ENCODE measurements at places on chromosomes 2 and 18.

- no peak for DNase-seq
Measured at GRCh38 chr2:235263205-235264120, 230.4 kb upstream of the AGAP1 start.

- no peak for DNase-seq
Measured at GRCh38 chr2:200181755-200182154, 124.7 kb upstream of the SPATS2L start.

GRCh38 chr2:11983401-11983800 lies 237.0 kb downstream of the LPIN1 start:
- no peak for DNase-seq

DNA sequence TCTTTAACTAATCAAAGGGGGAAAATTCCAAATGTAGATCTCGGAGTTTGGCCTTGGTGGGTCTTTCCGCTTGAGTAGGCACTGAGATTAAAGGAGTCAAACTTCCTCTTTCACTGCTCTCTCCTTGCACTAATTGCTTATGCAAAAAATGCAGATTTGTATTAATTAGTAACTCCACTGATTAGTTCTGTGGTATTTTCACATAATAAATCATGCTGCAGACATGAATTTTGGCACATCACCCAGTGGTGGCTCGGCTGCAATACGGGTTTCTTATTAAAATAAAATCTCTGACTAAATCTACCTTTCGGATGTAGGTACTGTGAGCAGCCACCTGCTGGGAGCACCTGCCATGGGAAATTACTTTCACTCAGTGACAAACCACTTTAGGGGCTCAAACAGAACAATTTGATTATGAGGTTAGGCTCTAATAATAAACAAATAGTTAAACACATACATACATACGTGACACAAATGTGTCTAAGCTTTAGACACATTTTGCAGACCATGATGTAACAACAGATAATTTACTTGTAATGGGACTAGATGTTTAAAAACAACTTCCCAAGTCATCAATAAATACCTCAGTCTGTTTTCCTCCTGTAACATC lies 6.4 kb upstream of the NEUROD1 start:
- no peak for DNase-seq

GRCh38 chr2:35580956-35581355 lies 774.6 kb upstream of the CRIM1 start:
- DNase-seq: no peak

GRCh38 chr2:232228971-232229894 lies 149.3 kb upstream of the ALPP start:
- no peak for DNase-seq

DNA sequence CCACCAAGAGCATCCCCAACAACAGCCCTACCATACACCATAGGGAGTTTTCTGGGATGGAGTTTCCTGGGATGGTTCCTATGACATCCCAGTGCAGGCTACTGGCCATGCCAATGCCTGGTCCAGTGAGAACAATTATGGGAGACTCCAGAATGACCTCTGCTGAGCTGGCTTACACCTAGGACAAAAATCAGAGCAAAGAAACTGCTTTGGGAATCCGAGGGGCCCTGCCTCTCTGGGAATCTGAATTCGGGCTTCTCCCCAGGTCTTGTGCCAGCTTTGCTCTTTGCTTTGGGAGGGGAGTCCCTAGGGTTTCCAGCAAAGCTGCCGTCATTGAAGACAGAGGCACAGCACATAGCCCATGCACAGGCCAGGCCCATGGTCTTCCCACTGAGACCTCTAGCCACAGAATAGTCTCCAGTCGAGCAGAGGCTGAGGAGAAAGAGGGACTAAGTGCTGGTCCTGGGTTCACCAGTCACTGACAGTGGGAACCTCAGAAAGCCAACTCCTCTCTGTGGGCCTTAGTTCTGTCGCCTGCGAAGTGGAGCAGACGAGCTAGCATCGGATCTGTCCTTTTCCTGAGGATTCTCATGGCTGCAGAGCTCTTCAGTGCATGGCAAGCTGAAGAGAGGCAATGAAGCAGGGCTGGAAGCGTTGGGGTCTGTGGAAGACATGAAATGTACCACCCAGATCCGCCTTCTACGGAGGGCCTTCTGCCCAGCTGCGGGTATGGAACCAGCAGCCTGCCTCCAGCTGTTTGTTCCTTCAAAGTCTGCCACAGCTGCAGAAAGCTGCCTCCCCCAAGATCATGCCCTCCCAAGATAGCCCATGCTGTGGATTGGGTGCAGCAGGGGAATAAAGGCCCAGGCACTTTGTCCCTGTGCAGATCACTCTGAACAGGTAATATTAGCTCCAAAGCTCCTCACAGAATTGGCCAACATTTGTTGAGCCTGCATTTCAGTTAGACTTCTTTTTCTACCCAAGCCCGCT lies 11.2 kb upstream of the LBH start:
- DNase-seq: no peak

GRCh38 chr18:29154758-29155725 lies 978.1 kb upstream of the CDH2 start:
- no peak for DNase-seq

DNA sequence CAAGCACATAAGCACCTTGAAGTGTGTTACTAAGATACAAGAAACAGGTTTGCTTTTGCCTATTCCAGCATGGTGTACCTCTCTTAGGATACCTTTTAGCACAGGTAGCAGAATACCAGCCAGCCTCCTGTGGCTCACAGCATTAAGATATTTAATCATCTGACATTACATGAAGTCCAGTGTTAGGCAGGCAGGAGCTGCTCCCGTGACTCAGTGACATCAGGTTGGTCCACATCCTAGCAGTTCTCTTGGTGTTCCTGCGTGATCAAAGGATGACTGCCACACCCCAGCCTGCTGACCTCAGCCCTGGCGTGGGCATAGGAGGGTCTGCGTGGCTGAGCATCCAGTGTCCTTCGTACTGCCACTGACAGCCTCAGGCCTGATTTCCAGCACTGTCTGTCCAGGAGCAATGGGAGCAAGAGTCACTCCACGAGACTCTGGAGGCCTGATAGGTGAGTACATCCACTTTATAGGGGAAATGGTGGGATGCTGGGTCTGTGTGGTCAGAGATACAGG lies 3.6 kb upstream of the DTYMK start:
- DNase-seq: no peak

- no peak for DNase-seq
Measured at GRCh38 chr18:77765468-77765867, 515.8 kb downstream of the GALR1 start.

GRCh38 chr2:69914950-69915945 lies at the start of gene MXD1:
Gene MXD1 (plus strand): TSS chr2:69915109. CDS start chr2:69915331, 222 bp downstream.
- DNase-seq: peak; percentile 100

DNA sequence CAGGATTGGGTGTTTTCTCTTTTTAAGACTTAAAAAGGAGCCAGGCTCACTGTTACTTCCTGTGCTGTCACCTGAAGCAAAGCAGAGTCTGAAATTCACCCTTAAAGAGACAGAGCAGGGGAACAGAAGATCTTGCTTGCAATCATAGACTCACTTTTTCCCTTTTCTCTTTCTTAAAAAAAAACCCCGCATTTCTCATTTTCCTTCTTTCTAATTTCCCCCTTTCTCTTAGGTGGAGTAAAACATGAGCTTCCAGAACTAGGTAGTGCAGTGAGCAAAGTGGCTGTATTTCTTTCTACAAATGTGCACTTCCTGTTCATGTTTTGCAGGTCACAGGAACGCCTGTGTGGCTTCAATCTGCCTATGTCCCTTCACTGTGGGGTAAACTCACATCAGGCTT lies 381.2 kb downstream of the LPIN1 start:
- DNase-seq: no peak

DNA sequence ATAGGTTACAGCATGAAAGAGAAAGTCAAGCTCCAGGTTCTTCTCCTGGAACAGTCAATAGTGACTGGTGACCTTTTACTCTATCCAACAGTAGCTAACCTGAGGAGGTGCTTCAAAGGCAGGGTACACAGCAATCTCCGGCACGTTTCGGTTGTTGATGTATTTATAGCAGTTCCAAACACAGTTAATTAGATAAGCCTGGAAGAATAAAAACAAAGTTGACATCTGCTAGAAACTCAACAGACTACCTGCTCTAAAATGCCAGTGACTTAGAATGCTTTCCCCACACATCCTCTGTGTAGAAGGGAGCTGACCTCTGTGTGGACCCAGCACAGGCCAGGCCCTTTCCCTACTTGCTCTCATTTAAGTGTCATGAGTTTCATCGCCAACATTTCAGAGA lies 17.2 kb downstream of the LAPTM4A start:
- DNase-seq: no peak

DNA sequence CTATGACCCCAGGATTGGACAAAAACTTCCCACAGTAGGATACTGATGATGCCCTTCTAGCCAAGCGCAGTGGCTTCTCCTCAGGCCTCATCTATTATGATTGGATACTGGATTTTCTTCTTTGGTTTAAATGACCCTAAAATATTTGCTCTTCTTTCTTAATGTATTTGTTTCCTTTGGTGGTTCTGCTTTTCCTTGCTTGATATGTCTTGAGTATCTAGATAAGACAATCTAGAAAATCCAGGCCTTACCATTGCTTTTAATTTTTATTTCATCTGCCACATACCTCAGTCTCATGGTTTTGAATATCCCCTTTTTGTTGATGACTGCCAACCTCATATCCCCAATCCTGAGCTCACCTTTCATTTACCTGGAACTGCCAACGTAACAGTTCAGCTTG lies 35.6 kb downstream of the OTOF start:
- DNase-seq: no peak

GRCh38 chr2:238852206-238852869 lies 4.5 kb downstream of the TWIST2 start:
- no peak for DNase-seq

Data from activated naive CD4-positive, alpha-beta T cell treated with Interleukin-2 at 50 U/mL for 16 hours (primary cell).